ENCODE measurements at places on chromosomes 11 and 22.

GRCh38 chr22:49976439-49977175 is 16.0 kb downstream of the PIM3 start:
- no peak for DNase-seq

DNA sequence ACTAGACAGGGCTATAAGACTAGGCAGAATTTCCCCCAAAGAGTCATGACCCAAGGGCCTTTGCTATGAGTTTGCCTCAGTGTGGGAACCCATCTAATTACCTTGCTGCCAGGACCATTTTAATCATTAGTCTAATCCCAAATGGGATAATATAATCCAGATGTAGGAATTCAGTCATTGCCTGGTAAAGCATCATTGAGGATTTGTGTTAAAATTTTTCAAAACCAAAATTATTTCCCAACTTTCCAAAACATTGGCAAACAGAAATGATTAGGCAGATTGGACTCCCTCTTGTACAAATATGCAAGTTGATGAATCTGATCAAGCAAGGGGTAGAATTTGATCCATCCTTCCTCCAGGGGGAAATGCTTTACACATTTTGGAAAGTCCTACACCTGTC is 16.2 kb upstream of the MMP13 start:
- DNase-seq: no peak

GRCh38 chr11:66915866-66916265 is 42.3 kb downstream of the PC start:
- DNase-seq: no peak

DNA sequence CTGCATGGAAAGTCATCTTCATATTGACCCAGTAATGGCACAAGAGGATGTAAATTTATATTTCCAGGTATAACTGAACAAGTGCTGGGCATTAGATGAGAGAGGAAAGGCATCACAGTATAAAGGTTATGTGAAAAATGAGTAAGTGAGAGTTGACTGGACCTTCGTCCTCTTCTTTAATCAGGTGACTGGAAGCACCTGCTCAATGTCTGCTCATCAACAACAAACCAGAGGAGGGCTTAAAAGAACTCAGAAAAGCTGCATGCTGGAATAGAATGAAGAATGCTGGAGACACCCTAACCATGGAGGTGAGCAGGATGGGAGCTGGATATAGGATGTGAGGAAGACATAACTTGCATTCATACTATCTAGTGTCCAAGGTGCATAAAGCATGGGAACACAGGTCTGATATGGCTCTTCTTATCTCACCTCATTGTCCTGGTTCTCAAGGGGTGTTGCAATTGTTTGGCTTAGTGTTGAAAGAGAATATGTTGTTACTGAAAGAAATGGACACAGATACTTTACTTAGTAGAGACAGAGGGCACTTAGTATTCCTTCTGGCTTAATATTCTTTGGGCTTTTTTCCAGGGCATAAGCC is 7.3 kb upstream of the SLC22A9 start:
- no peak for DNase-seq

DNA sequence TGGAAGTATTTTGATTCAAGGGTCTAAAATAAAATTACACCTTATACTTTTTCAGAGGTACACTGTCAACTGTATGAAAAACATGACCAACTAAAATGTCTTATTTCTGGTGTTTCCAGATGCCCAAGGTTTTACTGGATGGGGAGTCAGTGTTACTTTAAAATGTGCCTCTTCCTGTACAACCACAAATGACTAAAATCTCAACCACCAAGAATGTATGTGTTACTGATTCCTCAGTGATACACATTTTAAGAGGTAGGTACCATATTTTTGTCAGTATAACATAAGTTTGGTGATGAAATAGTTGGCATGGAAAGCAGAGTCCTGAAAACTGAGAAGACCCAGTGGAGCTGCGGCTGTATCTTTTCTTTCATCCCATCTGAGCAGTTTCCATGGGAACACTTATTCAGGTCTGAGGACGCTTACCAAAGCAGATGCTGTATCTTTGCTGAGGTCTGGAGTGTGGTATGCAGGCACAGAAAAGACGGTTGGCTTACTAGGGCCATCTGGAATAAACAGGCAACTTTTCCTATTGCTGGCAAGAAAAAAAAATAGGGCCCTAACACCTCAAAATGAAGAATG is 21.2 kb upstream of the TP53AIP1 start:
- no peak for DNase-seq

DNA sequence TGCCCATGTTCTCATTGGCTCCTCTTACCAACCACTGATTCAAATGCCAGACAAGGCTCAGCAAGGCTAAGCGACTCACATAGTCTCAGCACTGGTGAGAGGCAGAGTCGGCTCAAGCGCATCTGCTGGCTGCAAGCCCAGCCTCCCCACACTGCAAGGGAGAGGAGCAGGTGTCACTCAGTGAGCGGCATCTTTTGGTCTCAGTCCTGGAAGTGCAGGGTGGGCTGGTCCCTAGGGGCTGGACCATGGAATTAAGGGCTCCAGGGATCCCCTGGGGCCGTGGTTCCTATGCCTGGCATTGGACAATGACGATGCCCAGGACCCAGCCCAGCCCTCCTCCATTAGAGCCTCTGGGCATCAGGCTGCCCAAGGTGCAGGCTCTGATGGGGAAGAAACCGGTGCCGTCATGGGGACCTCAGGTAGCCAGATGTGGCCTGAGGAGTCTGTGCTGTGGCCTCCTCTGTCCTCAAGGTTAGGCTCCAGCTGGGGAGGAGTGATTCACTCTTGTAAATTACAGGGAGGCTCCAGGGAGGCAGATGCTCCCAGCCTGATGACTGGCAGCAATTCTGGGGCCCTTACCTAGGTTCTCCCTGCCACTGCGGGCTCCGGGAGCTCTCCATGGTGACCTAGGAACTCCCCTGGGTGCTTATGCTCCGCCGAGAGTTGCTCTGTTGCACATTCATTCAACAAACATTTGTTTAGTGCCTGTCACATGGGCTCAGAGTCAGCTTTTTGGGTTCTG is 28.0 kb downstream of the FADS2 start:
- DNase-seq: no peak

- no peak for DNase-seq
Observed at GRCh38 chr11:18455686-18456372, at the start of gene LDHAL6A. LDHAL6A (plus strand) TSS chr11:18455856; CDS start chr11:18456681, 825 bp downstream.

- DNase-seq: no peak
Observed at GRCh38 chr11:47329431-47329986, 23.0 kb downstream of the MYBPC3 start.

- no peak for DNase-seq
Observed at GRCh38 chr22:44603767-44604166, 98.2 kb upstream of the PRR5 start.

DNA sequence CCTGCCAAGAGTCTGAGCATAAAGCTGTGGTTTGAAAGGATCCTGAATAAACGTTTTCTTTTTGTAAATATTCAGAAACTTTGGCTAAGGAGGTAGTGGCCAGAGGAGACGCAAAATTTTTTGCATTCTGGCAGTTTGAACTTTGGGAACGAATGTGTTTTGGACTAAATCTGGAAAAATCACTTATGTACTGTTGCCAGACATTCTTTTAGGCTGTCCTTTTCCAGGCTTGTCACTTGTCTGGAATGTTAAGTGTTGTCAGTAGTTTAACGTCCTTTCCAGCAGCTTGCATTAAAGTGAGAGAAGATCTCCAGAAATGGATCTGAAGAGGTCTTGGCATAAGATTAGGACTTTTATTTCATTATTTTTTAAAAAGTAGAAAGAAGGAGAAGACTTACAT is 18.5 kb downstream of the SPECC1L start:
- no peak for DNase-seq

DNA sequence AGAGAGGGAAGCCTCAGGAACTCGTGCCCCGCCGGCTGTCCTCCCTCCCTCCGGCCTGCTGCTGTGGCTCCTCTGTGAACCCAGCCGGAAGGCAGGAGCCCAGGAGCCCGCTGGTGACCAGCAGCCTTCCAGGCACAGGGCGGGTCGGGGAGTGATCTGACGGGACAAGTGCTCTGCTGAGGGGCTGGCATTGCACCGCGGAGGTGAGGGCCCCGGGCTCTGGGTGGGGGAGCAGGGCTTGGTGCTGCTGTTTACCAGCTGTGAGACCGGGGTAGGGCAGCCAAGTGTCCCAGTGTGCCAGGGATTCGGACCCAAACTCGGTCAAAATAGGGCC is 53.3 kb downstream of the FLRT1 start:
- no peak for DNase-seq

- no peak for DNase-seq
Observed at GRCh38 chr11:95999711-96000406, 76.0 kb upstream of the MTMR2 start.

DNA sequence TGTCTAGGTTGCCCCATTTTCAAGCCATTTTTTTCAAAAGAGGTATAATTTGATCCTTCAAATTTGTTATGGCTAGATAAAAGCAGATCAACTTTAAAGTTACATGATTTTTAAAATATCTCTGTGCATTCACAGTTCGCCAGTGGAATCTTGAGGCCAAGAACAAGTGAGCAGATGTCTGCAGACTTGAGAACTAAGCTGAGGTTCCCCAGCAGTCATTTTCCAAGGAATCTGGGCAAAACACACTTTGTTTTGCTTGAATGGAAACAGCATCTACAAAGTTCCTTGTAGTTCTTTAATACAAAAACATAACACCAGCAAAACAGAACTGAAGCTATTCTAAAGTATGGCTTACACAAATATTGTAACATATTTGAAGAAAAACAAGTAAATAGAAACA is 7.7 kb downstream of the MPPED2 start:
- no peak for DNase-seq

- DNase-seq: no peak
Observed at GRCh38 chr22:21443735-21444421, 23.3 kb upstream of the TMEM191C start.

DNA sequence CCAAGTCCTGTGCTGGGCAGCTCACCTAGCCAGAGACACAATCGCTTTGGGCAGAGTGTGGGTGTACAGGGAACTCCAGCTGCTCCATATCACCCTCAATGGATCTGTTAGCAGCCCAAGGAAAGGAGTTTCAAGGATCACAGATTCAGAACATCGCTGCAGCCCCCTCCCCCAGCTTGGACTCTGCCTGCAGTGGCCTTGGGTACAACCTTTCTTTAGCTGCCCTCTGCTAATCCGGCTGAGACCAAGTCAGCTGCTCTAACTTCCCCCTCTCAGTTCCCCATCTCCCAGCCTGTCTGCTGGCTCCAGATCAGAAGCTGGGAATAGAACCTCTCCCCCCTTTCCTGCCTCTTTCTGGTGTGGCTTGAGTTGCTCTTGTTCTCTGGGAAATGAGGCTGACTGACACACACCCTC is 1.3 kb downstream of the TMEM86A start:
- peak; percentile 49 for DNase-seq

- no peak for DNase-seq
Observed at GRCh38 chr11:112408517-112408916, 147.9 kb upstream of the PLET1 start.

DNA sequence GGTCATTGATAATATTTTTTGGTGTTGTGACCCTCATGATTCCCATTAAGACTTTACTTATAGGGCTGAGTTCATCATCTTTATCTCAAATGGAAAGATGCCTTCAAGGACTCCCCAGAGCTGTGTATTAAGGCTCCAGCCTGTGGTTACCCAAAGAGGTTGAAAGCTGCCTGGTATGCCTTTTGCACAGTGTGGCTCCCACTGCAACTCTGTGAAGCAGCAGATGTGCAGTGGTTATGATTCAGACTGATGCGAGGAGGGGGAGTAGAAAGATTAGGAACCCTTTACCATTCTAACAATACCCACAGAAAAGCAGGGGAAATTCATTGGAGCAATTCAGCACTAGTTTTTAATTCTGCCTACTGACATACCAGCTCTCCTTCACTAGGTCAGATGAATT is 560.0 kb downstream of the INSC start:
- no peak for DNase-seq

- DNase-seq: no peak
Observed at GRCh38 chr22:46043816-46044620, 67.1 kb upstream of the WNT7B start.

DNA sequence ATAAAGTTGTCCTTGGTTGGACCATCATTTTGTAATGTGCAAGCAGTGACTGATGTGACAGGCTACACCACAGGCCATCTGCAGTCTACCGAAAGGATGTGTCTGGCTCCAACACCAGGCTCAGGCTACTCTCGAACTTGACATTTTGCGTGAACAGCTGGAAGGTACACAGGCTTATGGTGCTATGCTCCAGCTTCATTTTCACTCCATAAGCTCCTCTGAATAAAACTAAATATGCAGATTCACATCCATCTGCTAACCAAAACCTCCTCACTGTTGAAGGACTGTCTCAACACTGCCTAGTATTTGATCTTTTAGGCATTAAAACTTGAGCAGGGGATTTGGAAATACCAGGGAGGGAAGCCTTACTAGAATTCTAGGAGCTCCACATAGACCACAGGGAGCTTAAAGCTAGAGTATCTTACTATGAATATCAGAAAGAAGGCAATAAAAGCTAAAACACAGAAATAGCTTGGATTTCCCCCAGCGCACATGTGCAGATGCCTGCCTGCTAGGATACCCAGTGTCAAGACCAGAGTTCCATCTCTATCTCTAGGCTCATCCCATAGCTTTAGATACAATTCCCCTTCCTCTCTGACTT is 383.9 kb upstream of the FAT3 start:
- no peak for DNase-seq
